Activated naive CD4-positive, alpha-beta T cell treated with anti-CD3 and anti-CD28 coated beads, Interleukin-2, amount 50 U/mL, for 72 hours (primary cell): ENCODE measurements at places on chromosomes 6 and 20.

- no peak for DNase-seq
These were observed 12.4 kb upstream of the LRFN2 start for GRCh38 chr6:40599555-40599954.

- no peak for DNase-seq
These were observed 191.4 kb downstream of the NFATC2 start for GRCh38 chr20:51350941-51351631.

- no peak for DNase-seq
These were observed 44.8 kb downstream of the FARS2 start for GRCh38 chr6:5305968-5306626.

DNA sequence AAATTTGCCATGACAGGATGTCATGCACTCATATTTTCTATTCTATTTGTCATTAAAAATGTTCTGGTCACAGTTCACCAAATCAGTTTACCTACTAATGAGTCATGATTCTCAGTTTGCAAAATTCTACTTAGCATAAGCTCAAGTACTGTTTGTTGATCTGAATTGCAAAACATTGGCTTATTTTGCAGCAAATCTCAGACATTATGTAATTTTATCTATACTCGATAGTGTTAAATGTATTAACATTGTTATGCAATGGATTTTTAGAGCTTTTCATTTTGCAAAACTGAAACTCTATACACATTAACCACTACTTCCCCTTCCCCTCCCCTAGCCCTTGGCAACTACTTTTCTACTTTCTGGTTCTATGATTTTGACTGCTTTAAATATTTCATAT, 213.8 kb upstream of the ZFP64 start:
- no peak for DNase-seq

DNA sequence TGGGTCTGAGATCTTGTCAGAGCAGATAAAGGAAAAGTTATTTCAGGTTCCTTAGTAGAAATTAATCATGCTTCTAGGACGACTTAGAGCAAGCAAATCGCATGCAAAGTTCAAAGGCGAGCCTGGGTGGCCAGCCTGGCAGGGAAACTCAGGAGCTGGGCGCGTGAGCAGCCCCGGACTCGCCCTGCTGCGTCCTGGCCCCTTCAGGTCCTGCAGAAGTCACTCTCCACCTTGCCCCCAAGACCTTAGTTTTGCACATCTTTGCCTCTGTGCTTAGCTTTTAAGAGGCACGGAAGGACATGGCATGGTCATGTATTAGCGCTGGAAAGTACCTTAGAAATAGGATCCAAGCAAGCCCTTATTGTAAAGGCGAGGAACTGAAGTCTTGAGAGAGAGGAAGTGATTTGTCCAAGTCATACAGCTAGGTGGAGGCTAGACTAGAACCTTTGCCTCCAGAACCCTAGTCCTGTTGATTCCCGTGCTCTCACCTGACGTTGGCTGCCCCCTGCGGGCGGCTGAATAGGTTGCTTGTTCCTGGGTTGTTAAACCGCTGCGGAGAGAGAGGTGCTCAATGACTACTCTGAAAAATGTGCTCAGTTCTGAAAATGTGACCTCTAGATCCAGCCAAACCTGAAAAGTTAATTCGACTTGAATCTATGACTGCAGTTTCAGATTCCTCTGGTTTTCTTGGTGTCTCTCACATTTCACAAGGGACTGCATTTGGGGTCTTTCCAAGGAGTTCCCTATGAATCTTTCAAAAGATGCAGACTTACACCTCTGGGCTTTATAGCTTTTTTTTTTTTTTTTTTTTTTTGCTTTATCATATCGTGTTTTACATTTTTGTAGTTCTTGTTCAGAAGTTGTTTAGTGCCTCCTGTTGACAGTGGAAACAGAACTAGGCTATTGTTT, 2.7 kb downstream of the MYB start:
- peak; percentile 79 for DNase-seq

DNA sequence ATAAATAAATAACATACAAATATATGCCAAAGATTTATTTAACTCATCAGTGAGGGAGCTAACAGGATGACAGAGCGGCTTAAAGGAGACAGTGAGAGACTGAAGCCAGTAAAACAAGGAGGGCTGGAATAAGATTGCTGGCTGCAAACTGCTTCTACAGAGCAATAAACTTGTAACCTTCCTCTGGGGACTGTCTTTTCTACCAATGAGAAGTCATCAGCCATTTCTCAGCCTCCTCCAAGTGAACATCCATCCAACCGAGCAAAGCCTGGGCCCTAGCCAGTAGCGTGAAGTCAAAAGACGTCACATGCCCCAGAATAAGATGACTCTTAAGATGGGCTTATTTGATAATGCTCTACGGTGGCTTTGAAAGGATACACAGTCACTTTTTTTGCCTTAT, 42.5 kb downstream of the CPXM1 start:
- DNase-seq, result no peak

- DNase-seq, result no peak
These were observed 101.7 kb downstream of the BMP5 start for GRCh38 chr6:55773620-55774216.

DNA sequence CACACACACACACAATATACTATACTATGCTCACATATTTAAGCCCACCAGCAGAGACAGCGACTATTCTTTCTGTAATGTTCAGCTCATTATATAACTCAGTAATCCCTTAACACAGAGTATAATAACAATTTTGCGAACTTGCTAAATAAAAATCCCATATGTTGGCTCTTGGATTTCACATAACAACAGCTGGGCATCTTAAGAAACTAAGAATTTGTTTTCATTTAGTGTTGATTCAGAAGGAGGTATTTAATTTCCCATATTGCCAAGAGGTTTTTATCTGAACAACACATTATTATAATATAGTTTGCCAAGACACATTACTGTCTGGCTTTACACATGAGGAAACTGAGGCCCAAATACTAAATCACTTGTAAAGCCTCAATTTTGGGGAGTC, 7.4 kb downstream of the ECT2L start:
- no peak for DNase-seq

DNA sequence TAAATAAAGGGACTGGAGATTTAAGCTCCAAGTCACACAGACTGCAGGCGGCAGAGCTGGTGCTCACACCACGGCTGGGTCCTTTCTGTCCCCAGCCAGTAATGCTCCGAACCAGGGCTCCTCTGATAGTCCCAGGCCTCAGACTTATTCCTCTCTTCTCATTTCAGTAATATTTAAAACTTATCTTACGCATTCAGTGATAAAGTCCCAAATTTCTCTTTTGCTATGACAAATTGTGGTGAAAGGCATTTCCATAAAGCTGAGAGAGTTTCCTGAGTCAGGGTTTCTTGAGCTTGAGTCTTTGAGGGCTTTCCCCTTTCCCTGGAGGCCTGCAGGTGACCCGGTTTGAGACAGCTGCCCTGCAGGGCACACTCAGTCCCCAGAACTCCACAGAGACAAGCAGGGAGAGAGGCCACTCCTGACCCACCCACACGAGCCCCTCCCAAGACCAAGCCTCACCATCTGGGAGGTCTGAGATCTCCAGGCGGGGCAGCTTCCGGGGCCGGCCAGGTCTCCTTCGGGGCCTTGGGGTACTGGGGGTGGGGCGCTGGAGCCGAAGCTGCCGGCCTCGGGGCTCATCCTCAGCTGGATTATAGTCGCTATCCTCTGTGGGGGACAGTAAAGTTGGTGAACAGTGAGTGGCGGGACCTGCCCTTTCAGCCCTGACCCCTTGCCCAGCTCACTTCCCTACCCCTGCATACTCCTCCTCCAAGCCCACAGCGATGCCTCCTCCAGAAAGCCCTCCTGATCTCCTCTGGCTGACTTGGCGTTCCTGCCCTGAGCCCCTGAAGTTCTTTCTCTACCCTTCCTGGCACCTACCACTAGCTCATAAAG, 6.6 kb downstream of the ZNF335 start:
- no peak for DNase-seq

DNA sequence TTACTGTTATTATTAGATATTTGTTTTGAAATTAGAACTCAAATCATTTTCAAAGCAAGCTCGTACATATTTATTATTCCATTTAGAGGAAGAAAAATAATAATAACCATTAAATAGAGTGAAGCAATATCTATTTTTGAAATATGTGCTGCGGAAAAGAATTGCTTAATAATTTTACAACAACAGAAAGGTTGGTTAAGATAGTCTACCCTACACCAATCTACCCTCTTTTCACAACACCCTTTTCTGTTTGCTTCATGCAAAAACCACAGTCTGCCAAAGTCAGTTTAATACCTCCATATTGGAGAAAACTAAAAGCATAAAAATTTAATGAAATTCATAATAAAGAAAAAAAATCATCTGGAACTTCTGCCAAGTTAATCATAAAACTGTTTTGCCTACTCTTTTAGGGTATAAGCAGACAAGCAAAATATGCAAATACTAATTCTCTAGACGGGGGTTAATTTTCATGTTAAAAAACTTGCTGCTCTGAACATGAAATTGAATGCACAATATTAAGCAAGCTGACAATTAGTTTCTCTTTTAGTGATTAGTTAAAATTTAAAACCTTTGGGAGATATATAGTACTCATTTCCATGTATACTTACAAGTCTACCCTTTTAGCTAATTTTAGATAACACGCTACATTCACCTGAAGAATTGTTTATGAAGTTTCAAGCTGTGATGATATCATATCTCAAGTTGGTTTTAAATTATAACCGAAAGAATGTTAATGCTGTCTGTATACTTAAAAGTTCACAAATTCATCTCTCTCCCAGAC, 100.2 kb downstream of the AHI1 start:
- DNase-seq, result no peak

DNA sequence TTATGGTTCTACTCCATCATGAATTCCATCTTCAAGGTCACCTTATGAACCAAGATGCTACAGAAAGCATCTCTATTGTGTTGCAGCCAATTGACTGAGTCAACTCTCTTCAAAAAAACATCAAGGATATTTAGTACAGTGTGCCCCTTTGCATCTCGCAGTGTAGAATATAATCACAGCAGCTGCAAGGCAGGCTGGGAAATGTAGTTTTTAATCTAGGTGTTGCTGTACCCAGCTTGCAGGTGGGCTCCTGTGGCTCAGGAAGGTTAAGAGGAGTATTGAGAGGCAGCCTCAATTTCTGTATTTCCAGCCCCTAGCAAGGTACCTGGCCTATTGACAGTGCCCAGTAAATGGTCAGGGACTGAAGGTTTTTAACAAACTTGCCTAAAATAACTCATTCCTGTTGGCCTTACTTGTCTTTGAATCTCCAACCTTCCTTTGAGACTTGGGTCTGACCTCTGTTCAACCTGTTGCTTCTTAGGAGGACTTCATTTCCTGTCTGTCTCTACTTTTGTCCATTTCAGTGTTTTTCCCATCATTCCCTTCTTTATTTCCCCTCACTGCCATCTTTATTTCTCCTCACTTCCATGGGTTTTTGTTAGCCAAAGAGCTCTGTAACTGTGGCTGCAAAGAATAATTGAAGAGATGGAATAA, 150.5 kb downstream of the DNAH8 start:
- no peak for DNase-seq

DNA sequence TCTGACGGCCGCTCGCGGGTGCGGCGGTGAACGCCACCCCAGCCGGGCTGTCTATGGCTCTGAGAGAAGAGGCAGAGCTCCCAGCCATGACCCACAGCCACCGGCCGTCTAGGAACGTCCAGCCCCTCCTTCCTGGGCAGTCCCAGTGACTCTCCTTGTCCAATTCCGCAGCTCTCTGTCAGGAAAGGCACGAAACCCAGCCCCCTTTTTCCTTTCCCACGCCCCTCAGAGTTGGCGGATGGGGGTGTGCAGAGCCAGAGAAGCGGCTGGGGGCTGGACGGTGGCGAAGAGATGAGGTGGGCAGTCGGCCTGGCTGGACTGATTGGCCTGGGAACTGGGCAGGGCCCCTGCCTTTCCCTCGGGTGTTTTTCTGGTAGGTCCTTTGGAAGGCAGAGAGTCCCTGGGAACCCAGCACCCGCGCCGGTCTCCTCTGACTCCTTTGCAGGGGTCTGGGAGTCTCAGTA, 1.5 kb downstream of the EBF4 start:
- no peak for DNase-seq

DNA sequence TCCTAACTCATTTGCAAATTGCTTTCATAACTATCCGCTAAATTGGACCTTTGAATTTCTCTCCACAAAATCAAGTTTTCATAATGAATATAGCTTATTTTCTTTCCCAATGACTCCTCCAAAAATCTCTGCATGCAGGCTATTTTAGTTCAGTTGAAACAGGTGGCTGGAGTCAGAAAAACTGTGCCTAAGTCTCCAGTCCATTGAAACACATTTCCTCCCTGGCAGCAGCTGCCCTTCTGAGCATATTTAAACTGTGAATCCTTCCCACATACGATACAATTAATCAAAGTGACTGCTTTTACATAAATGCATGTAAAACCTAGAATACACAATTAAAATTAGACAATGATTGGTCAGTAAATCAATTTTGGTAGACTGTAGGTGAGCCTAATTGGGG, 344.6 kb upstream of the MARCKS start:
- DNase-seq, result no peak

DNA sequence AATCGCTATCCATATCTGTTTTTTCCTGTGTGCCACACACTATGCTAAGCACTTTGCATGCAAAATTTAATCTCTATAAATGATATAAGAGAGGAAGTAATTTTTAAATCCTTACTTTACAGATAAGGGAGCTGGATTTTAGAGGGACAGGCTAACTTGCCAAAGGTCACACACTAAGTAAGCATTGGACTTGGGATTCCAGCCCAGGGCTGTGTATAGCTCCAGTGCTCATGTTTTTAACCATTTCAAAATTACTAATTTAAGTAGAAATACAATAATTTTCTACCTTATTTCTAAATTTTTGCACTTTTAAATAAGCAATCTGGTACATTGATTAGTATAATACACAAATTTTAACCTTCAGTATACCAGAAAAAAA, 144.6 kb downstream of the UST start:
- DNase-seq, result no peak

- no peak for DNase-seq
These were observed 46.1 kb upstream of the CCN6 start for GRCh38 chr6:112007805-112008204.

DNA sequence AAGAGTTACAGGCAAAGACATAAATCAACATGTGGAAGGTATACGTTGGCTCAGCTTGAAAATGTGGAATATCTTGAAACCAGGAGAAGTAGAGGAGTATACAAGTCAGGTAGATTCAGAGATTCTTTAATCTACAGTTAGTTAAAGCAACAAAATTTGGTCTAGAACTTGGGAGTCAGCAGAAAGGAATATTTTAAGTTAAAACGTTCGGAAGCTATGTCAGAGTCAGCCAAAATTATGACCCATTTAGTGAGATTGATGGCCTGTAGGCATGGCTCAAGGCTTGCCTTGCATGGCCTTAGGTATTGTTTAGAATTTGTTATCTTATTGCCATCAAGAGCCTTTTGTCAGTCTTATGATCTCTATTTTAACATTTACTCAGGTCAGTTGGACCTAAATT, 94.1 kb upstream of the TMEM181 start:
- no peak for DNase-seq

GRCh38 chr6:45681860-45682511, 304.3 kb upstream of the SUPT3H start:
- DNase-seq, result peak; percentile 63

GRCh38 chr6:121780325-121781321, 345.2 kb downstream of the GJA1 start:
- DNase-seq, result no peak

GRCh38 chr20:57795977-57796560, 86.3 kb upstream of the PMEPA1 start:
- DNase-seq, result no peak

GRCh38 chr6:11944111-11944510, 68.0 kb upstream of the HIVEP1 start:
- DNase-seq, result no peak
